Stimulated activated CD4-positive, alpha-beta T cell treated with anti-CD3 and anti-CD28 coated beads, TNF-alpha, amount 100 ng/mL, for 1 hour (primary cell): ENCODE measurements at places on chromosomes 4 and X.

DNA sequence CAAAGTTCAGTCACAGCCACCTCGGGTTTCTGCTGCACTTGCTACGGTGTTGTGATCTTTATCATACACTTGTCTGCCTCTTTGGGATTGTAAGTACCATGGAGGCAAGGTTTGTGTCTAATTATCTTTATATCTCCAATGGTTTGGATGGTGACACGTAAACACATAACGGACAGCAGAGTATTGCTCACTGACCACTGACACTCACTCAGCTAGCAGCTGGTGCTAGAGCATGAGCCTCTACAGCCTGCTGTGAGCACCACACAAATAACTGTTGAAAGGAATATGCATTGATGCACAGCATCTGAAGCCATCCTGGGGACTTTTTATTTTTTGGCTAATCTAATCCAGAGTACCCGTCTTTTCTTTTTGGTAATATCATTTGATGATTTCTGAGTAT lies 156.0 kb downstream of the DCLK2 start:
- no peak for DNase-seq

DNA sequence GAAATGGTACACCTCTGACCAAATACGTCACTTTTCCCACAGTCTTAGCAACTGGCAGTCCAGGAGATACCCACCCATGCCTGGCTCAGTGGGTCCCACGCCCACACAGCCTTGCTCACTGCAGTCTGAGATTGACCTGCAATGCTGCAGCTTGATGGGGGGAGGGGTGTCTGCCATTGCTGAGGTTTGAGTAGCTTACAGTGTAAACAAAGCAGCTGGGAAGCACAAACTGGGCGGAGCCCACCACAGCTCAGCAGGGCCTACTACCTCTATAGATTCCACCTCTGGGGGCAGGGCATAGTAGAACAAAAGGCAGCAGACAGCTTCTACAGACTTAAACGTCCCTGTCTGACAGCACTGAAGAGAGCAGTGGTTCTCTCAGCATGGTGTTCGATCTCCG lies 52.7 kb downstream of the AMER1 start:
- DNase-seq, result no peak

- DNase-seq, result no peak
These were observed 544.0 kb upstream of the AMOT start for GRCh38 chrX:113384628-113385027.

DNA sequence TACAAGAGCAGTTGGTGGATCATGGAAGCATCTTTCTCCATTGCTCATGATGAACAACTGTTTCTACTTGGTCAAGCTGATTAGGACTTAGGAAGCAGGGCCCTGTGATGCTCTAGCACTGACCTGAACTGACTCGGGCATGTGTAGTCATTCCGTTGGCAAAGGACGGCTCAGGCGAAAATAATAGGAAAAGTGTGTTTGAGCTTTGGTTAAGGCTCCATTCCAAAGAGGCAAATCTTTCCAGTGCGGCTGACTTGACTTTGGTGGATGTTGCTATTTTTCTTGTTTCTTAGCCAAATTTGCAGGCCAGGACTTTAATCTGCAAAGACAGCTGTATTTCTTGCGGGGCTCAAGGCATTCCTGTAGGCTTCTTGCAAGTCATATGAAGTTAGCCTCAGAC lies 39.5 kb downstream of the ZNF518B start:
- no peak for DNase-seq

DNA sequence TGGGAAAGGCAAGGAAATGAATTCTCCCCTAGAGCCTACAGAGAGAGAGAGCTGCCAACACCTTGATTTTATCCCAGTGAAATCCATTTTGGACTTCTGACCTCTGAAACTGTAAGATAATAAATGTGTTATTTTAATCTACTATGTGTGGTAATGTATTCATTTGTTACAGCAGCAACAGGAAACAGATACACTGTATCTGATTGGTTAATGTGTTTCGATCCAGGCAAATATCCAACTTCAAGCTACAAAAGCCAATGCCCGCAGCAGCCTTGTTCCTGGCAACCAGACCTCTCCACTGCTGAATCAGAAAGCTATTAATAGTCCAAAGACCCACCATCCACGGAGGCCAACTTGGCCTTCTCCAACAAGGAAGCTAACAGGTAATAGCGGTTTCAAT lies 318.1 kb downstream of the PTTG2 start:
- no peak for DNase-seq

- DNase-seq, result no peak
These were observed 183.6 kb downstream of the QDPR start for GRCh38 chr4:17328141-17328815.

- DNase-seq, result no peak
These were observed 13.0 kb upstream of the SEPSECS start for GRCh38 chr4:25172961-25173915.

GRCh38 chrX:13215729-13216128 lies 104.1 kb downstream of the ATXN3L start:
- no peak for DNase-seq

DNA sequence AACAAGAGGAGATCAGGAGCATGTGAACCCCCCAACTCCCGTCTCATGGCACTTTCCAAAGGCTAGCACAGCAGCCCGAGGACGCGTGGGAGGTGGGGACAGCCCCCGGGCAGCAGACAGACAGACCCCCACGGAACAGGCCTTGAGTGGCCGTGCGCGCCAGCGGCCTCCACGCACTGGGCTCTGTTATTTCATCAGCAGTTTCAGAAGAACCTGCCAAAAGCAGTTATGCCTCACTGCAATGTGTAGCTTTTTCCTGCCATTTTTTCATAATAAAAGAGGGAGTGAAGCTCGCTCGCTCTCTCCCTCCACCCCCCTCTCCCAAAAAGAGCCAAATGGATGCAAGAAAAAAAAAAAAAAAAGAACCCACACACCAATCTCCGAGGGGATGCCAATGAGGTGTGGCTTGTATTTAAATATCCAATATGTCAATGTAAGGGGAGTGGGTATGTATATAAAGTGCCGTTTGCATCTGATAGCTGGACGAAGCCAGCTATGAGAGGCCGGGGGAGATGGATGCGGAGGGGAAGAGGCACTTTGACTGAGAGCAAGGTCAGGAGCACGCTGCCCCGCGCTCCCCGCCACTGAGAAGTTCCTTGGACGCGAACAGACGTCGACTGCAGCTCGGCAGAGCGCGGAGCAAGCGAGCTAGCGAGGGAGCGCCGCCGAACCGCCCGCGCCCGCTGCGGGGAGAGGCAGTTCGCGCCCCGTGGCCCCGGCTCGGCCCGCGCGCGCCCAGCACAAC lies at the start of gene FGF16:
FGF16 (plus strand) TSS at position 482 of the 745 bp plus-strand sequence. CDS start 286 bp downstream, outside the sequence.
- no peak for DNase-seq

DNA sequence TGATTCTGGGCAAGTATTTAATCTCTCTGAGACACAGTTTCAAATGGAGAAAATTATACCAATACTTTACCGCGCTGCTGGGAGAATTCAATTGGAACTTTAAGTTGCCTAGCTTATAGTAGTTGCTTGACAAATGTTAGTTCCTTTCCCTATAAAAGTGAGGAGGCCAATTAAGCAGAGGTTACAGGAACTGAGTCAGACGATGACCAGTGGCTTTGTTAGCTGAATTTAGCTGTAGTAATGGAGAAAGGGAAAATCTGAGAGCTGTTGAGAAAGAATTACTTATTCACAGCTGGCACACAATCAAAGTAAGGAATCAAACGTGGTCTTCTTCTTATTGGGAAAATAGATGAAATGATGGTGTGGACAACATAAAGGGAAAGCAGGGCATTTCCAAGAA lies 29.6 kb downstream of the SMARCA1 start:
- DNase-seq, result no peak
